ENCODE measurements at places on chromosomes 11 and 22. TPM values are rescaled to one million over a fixed set of nuclear protein-coding genes. Genes with fewer than 3 reads are reported as not detected.

The TRIM22 gene
- total RNA-seq, result 21.0 TPM

The SERPIND1 gene
- total RNA-seq, result not detected

- no peak for DNase-seq
Measured at GRCh38 chr22:50577697-50577986, 585 bp downstream of the CPT1B start.

The TMEM123 gene
- total RNA-seq, result 114 TPM

GRCh38 chr11:3357302-3357701 lies 21.6 kb downstream of the ZNF195 start:
- DNase-seq, result no peak

DNA sequence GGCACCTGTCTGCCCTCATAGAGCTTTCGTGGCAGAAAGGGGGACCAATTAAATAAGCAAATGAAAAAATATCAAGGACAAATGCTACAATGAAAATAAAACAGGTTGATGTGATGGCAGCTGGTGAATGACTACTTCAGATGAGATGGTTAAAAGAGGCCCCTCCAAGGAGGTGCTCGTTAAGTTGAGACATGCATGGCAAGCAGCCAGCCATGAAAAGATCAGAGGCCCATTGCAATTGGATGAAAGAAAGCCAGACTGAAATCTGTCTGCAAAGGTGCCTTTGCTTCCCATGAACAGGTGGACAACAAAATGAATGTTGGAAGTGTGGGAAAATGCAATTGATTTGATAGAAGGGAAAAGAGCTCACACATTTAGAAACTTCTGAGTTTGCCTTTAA lies 848 bp upstream of the TRPC6 start:
- DNase-seq, result no peak

- DNase-seq, result no peak
Measured at GRCh38 chr22:24436553-24436952, 9.2 kb downstream of the ADORA2A start.

Measured in left colon (tissue), 2 donors.